ENCODE measurements at places on chromosomes 16 and 17. TPM values are rescaled to one million over a fixed set of nuclear protein-coding genes. Genes with fewer than 3 reads are reported as not detected.

ABCC12 gene
- total RNA-seq, result not detected

PRPF8 gene
- 331 TPM for total RNA-seq

RCVRN gene
- 1.8 TPM for total RNA-seq

TP53TG3B gene
- total RNA-seq, result not detected

CCL8 gene
- not detected for total RNA-seq

CCL16 gene
- total RNA-seq, result not detected

ZP2 gene
- not detected for total RNA-seq

COA3 gene
- total RNA-seq, result 57.4 TPM

USP22 gene
- 347 TPM for total RNA-seq

C16orf92 gene
- not detected for total RNA-seq

KIF2B gene
- not detected for total RNA-seq

CCT6B gene
- 3.5 TPM for total RNA-seq

KRT33B gene
- total RNA-seq, result not detected

EPOP gene
- 3.7 TPM for total RNA-seq

All from mesothelial cell of epicardium (in vitro differentiated cells).